ENCODE measurements at places on chromosomes 4 and X. TPM values are rescaled to one million over a fixed set of nuclear protein-coding genes. Genes with fewer than 3 reads are reported as not detected.

DNA sequence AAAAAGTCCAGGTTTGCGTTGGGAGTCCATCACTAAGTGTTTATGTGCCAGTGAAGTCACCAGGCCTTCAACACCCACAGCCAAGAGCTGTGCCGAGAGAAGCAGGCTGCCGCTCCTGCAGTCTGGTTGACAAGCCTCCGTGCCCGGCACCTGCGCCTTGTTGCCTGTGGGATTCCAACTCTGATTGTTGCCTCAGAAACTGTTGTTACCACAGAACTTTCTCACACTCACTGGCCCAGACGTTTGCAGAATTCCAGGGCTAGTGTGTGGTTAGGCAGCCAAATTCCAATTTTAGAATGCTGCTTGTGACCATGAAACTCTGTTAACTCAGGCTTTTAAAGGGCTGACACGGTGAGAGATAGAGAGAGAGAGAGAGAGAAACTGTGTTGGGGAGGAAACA, 119.5 kb upstream of the LIMCH1 start:
- DNase-seq, result peak; percentile 91

DNA sequence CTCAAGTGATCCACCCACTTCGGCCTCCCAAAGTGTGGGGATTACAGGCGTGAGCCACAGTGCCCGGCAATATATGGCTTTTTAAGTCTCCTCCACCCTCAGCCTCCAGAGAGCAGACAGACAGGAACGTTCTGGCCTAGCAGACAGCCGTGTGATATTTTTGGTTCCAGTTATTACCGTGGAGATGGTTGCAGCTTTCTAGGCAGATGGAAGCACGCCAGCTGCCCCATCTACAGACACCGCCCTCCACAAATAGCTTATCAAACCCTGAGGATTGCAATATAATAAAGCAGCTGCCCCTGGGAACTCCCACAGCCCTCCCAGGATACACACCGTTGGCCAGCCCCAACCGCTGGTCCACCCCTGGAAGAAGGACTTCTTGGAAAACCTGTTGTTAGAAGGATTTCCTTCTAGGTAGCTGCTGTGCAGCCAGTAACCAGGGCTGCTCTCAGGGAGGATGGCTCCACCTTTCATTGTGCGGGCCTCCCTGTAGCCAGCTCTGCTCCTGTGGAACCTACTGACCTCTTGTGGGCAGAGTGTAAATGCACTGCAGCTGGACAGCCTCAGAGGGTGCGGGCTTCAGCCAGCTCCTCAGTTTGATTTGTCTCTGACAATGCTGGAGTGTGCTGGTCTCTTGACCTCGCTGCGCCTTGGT, 44.0 kb downstream of the SLC25A5 start:
- peak; percentile 85 for DNase-seq

DNA sequence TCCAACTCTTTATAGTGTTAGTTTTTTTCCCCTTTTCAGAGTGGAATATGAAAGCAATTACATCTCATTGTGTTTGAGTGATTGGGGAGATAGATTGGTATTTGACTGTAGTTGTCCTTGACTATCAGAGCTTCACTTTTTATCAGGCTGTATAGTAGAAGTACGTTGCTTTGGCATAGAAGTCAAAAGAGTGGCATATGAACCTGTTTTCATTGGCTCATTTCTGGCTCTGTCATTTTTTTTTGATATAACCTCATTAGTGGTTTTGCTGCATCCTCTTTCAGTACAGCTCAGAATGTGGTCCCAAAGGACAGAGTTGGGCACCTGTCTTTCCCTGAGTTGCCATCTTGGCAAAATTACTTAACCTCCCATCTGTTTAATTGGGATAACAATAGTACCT, 1.4 kb downstream of the TMA16 start:
- DNase-seq, result peak; percentile 6

Gene ARR3
- total RNA-seq, result not detected

DNA sequence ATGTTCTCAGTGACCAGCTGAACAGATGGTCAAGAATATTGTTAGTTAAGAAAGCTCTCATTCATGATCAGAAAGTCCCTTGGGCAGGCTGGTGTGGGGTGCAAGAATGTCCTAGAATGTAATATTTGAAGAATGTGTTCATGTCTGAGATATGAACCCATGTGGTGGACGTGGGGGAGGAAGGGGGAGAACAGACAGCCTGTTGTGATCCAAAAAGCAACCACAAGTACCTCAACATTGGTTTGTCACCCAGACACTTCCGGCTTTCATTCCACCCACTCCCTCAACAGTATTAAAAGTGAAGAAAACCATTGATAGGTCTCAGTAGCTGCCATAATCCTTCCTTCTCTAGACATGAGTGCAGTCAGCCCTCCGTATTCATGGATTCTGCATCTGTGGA, 82.2 kb downstream of the MAML3 start:
- DNase-seq, result peak; percentile 60

DNA sequence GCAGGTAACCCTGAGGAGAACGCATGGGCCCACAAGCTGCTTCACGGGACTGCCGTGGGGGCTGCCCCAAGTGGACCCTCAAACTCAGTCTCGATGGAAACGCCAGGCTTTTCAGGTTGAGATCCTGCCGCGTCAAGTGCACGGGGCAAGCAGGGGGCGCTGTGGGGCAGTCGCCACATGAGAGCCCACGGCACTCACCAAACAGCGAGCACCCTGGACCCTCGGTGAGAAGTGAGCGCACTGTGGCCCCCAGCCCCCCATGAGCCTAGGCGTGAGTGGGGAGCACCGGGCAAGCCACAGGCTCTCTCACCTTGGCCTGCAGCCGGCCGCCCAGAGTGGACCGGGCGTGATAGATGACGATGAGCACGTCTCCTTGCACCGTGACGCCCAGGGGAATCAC, 50.9 kb upstream of the CPLX1 start:
- no peak for DNase-seq

GRCh38 chr4:164648849-164649212, 105.1 kb upstream of the SMIM31 start:
- DNase-seq, result no peak

Gene TLR2
- 4.8 TPM for total RNA-seq

DNA sequence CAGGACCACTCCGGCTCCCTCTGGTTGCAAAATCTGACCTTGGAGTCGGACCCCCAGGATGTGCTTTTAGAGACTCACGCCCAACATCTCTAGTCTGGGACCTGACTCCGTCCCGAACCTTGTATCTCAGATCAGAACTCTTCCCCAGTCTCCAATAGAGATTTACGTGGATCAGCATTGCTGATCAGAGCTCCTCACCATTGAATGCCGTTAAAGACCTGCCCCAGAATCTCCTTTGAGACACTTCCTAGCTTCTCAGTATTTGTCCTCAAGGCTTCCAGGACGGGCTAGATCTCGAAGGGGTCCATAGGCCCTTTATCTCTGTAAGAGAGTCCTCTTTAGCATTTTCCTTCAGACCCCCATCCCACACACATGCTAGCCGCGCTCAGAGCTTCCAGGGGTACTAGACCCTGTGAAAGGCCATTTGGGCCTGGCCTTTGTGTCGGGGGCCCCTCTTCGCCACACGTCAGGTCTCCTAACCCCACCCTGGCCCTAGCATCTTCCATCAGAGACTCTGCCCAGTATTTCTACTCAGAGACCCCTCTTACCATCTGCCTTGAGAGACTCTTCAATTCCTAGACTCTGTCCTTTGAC, 662 bp downstream of the UBA1 start:
- DNase-seq, result no peak

DNA sequence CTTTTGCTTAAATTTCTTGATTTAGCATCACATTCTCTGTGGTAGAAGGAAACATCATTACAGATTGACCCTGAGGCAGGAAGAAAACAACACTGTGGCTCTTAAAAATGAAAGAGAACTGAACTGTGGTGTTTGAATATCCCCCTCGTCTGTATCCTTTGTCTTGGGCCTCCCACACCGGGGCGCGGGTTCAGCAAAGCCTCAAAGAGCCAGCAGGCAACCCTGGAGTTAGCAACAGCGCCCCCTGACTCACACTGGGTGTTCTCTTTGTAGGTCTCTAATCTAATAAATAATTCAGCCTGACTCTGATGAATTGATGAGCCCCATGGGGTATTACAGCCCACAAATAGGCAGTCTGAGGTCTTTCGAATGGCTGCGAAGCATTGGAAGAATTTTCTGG, 46.1 kb upstream of the CTSO start:
- peak; percentile 18 for DNase-seq

Gene SLITRK4
- total RNA-seq, result not detected

GRCh38 chr4:37437163-37437562, 192.6 kb downstream of the NWD2 start:
- no peak for DNase-seq
